ENCODE measurements at places on chromosomes 16 and 17. TPM values are rescaled to one million over a fixed set of nuclear protein-coding genes. Genes with fewer than 3 reads are reported as not detected.

- H3K36me3 ChIP-seq, result no peaks in the 10 kb centered on the region
- H3K27ac ChIP-seq, result no peak overlapping the region
- no peak overlapping the region for H3K4me3 ChIP-seq
- no peak for DNase-seq
These were observed 72.8 kb upstream of the ATF7IP2 start for GRCh38 chr16:10312784-10313724.

GRCh38 chr16:8919934-8920462 is 37.8 kb downstream of the LITAFD start:
- H3K27ac ChIP-seq, result no peak overlapping the region
- H3K4me1 ChIP-seq, result no peaks in the 10 kb centered on the region
- no peak for DNase-seq
- no peaks in the 10 kb centered on the region for H3K27me3 ChIP-seq
- H3K36me3 ChIP-seq, result peaks cover 76% of the 10 kb centered on the region

The CYGB gene
- total RNA-seq, result 7.4 TPM

GRCh38 chr17:81993729-81994592 is 16.5 kb downstream of the ASPSCR1 start:
- H3K27me3 ChIP-seq, result no peaks in the 10 kb centered on the region
- H3K4me3 ChIP-seq, result no peak overlapping the region
- no peaks in the 10 kb centered on the region for H3K36me3 ChIP-seq
- no peak for DNase-seq
- peaks cover 7% of the 10 kb centered on the region for H3K4me1 ChIP-seq

The RHBDF1 gene
- total RNA-seq, result 28.2 TPM

GRCh38 chr17:64025732-64026294 is 5.4 kb upstream of the ICAM2 start:
- no peak overlapping the region for H3K4me3 ChIP-seq
- H3K4me1 ChIP-seq, result no peaks in the 10 kb centered on the region
- H3K27me3 ChIP-seq, result no peaks in the 10 kb centered on the region
- peak; percentile 83 for DNase-seq

GRCh38 chr16:1052721-1053120 is 19.8 kb upstream of the SSTR5 start:
- H3K27ac ChIP-seq, result no peak overlapping the region
- no peaks in the 10 kb centered on the region for H3K27me3 ChIP-seq
- H3K36me3 ChIP-seq, result no peaks in the 10 kb centered on the region
- no peaks in the 10 kb centered on the region for H3K4me1 ChIP-seq
- no peak for DNase-seq
- no peak overlapping the region for H3K4me3 ChIP-seq

All from cardiac muscle cell (in vitro differentiated cells and primary cell).